T-helper 2 cell treated with Interferon-gamma antibody and Interleukin-4, amounts not matched to agents 5 μg/mL and 100 μg/mL, for 36 hours (primary cell): ENCODE measurements at places on chromosomes 11 and 22.

DNA sequence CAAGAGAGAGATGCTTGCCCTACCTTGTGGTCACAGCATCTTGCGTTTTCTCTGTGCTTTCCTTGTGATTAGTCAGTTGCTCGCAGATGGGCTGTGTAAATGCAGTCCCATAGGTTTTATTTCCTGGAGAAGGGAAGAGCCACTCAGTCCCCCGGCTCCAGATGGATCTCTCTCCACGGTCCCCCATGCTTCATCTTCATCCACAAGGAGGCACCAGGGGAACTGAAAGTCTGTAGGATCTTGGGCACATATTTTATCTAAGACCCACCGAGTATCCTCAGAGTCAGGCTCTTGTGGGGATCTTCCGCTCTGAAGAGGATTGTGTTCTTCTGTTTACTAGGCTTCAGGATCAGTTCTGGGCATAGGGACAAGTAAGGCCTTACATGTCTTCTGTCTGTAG, 66.8 kb upstream of the E2F8 start:
- DNase-seq: no peak

DNA sequence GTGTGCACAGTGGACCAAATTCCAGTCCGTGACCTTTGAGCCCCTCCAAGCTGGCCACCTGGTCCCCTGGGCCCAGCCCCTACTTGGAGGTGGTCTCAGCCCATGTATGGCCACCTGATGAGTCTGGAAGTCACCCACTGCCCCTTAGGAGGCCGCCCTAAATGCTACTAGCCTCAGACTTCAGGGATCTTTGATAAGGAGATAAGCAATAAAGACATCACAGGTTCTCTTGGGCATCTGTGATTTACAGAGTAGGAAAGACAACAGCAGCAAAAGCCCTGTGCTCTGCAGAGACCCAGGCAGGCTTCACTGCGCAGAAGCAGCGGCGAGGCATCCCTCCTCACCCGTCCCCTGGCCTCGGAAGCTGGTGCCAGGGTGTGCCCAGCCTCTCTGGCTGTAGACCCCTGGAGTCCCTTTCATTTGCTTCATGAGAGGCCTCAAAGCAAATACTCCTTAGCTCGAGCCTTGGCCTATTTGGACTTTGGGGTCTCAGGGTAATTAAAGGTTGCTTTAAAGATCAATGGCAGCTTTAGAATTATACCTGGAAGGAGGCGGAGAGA, 360.1 kb downstream of the TBC1D22A start:
- no peak for DNase-seq

DNA sequence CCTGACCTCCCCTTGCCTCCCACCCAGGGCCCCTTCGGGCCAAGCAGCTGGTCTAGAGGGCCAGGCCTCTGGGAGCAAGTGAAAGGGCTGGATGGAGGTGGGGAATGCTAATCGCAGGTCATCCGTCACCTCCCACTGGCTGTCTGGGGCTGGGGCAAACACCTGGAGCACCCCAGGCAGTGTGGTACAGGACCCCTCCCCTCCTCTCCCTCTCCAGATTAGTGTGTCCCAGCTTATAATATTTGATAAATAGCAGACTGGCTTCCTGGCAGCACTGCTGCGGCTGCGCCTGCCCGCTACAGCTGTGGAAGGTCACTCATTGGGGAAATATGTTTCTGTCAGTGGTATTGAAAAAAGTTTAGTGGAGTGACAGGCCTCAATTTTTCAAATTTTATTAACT, 90.7 kb upstream of the PHOX2A start:
- DNase-seq: no peak

GRCh38 chr11:131025421-131026125, 109.3 kb upstream of the SNX19 start:
- no peak for DNase-seq

GRCh38 chr11:93614173-93614722, 47.2 kb upstream of the CEP295 start:
- DNase-seq: peak; percentile 11

GRCh38 chr11:23022854-23023253, 162.6 kb upstream of the CCDC179 start:
- no peak for DNase-seq

GRCh38 chr11:117218133-117218915, 13.5 kb downstream of the PCSK7 start:
- DNase-seq: no peak

GRCh38 chr11:127338380-127339259, 338.1 kb upstream of the KIRREL3 start:
- DNase-seq: no peak

DNA sequence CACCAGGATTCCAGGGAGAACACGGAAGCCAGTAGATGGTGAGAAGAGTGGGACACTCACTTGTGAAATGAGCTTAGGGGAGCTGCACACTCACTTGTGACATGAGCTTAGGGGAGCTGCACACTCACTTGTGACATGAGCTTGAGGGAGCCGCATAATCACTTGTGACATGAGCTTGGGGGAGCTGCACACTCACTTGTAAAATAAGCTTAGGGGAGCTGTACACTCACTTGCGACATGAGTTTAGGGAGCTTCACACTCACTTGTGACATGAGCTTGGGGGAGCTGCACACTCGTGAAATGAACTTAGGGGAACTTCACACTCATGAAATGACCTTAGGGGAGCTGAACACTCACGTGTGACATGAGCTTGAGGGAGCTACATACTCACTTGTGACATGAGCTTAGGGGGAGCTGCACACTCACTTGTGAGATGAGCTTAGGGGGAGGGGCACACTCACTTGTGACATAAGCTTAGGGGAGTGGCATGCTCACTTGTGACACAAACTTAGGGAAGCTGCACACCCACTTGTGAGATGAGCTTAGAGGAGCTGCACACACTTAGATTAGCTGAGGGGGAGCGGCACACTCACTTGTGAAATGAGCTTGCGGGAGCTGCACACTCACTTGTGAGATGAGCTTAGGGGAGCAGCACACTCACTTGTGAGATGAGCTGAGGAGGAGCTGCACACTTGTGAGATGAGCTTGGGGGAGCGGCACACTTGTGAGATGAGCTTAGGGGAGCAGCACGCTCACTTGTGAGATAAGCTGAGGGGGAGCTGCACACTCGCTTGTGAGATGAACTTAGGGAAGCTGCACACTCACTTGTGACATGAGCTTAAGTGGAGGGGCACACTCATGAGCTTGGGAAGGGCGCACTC, 59.0 kb downstream of the NCAPD3 start:
- no peak for DNase-seq

DNA sequence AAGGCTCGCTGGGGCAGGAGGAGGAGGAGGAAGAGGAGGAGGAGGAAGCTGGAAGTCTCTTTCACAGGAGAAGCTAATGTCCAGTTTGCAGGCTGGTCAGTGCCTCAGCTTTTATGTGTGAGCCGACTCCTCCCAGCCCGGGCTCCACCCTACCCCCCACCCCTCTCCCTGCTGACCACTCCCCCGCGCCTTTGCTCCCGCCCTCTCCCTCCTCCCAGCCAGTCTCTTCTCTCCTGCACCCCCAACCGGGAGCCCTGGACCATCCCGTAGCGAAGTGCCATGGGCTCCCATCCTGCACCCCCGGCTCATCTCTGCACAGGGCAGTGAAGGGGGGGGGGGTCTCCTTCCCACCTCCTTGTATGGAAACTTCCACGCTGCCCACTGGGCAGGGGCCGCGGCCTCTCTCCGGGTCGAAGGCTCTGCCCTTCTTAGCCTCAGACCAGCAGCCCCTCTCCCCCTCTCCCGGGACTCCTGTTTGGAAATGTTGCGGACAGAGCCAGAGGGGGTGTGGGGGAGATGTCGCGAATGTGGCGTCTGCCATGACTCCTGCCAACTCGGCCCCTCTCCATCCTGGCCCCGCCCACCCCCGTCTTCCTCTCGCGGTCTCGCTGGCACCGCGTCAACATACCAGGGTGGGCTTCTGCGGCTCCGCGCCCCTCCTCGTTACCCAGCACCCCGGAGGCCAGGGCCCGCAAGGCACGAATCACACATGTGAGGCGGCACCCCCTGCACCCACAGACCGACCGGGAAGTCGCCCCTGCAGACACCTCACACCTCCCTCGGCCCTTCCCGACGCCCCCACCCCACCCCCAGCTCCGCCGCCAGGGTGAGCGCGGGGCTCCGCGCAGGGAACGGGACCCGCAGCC, 1.8 kb downstream of the IGF2 start:
- DNase-seq: no peak

GRCh38 chr11:94002226-94002625, 18.9 kb upstream of the HEPHL1 start:
- DNase-seq: no peak
